ENCODE measurements at places on chromosomes 13 and 19. TPM values are rescaled to one million over a fixed set of nuclear protein-coding genes. Genes with fewer than 3 reads are reported as not detected.
A peak's percentile ranks its signal among the peaks of the same experiment; 100 is the strongest.

Gene A1BG
- total RNA-seq: 33.2 TPM

Gene DPF1
- 0.99 TPM for total RNA-seq

Gene LIM2
- total RNA-seq: 2.0 TPM

Gene NLRP11
- not detected for total RNA-seq

Gene JSRP1
- 1.6 TPM for total RNA-seq

GRCh38 chr13:25806264-25806974 lies 245.4 kb downstream of the SHISA2 start:
- H3K27me3 ChIP-seq: peaks cover 18% of the 10 kb centered on the region
- H3K36me3 ChIP-seq: peaks cover 3% of the 10 kb centered on the region
- H3K27ac ChIP-seq: no peak overlapping the region
- H3K4me1 ChIP-seq: peaks cover 9% of the 10 kb centered on the region
- no peak overlapping the region for H3K4me3 ChIP-seq
- DNase-seq: no peak

- no peak overlapping the region for H3K4me3 ChIP-seq
- no peaks in the 10 kb centered on the region for H3K27me3 ChIP-seq
- no peak for DNase-seq
- H3K4me1 ChIP-seq: peaks cover 6% of the 10 kb centered on the region
- H3K36me3 ChIP-seq: no peaks in the 10 kb centered on the region
Measured at GRCh38 chr19:35136231-35136630, 1.4 kb upstream of the LGI4 start.

DNA sequence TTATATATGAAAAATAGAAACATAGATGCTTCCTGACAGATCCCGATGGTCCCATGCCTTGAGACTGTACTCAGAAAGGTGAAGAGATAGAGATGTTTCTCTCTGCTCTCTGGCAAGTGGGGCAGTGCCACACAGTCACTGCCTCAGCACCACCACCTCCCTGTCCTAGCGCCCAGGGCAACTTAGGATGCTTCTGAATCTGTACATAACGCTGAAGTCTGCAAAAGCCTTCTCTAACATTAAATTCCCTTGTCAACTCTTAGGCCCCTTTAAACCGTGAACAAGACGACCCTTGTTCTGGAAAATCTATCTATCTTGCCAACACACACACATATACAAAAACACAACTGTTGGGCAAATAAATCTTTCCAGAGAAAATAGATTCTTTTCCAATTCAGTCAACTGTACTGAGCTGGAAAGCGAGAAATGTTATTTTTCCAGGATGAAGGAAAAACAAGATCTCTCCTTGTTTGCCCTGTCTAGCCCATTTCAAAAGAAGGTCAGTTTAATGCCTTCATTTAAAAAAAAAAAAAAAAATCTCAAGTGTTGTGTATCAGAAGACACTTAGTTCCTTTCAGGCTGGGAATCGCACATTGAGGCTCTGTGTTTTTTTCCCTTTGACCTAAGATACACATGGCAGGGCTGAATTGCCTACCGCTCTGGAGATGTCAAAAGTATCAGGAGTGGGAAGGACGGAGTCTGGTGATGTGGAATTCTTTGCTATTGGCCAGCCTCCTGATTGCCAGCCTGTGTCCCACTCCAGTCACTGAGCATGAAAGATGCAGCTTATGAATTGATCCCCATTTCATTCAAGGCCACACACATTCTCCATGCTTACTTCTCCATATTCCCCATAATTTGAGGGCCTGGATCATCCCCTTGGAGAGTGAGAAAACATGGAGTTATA lies 241.4 kb downstream of the LACC1 start:
- H3K36me3 ChIP-seq: no peaks in the 10 kb centered on the region
- H3K27me3 ChIP-seq: no peaks in the 10 kb centered on the region
- H3K4me1 ChIP-seq: no peaks in the 10 kb centered on the region
- no peak overlapping the region for H3K27ac ChIP-seq

GRCh38 chr13:49421391-49421790 lies 22.5 kb downstream of the CAB39L start:
- no peaks in the 10 kb centered on the region for H3K36me3 ChIP-seq
- H3K4me3 ChIP-seq: no peak overlapping the region
- no peaks in the 10 kb centered on the region for H3K4me1 ChIP-seq
- peak; percentile 24 for DNase-seq

- H3K4me3 ChIP-seq: peak overlapping the region; percentile 65
- no peak overlapping the region for H3K27ac ChIP-seq
- no peaks in the 10 kb centered on the region for H3K36me3 ChIP-seq
- no peak for DNase-seq
Measured at GRCh38 chr19:1471010-1471514, 8.0 kb downstream of the C19orf25 start.

GRCh38 chr19:13120817-13121216 lies 2.8 kb downstream of the NACC1 start:
- no peaks in the 10 kb centered on the region for H3K27me3 ChIP-seq
- peaks cover 3% of the 10 kb centered on the region for H3K36me3 ChIP-seq
- peaks cover 47% of the 10 kb centered on the region for H3K4me1 ChIP-seq
- H3K27ac ChIP-seq: peak overlapping the region; percentile 76
- H3K4me3 ChIP-seq: peak overlapping the region; percentile 84
- DNase-seq: no peak

DNA sequence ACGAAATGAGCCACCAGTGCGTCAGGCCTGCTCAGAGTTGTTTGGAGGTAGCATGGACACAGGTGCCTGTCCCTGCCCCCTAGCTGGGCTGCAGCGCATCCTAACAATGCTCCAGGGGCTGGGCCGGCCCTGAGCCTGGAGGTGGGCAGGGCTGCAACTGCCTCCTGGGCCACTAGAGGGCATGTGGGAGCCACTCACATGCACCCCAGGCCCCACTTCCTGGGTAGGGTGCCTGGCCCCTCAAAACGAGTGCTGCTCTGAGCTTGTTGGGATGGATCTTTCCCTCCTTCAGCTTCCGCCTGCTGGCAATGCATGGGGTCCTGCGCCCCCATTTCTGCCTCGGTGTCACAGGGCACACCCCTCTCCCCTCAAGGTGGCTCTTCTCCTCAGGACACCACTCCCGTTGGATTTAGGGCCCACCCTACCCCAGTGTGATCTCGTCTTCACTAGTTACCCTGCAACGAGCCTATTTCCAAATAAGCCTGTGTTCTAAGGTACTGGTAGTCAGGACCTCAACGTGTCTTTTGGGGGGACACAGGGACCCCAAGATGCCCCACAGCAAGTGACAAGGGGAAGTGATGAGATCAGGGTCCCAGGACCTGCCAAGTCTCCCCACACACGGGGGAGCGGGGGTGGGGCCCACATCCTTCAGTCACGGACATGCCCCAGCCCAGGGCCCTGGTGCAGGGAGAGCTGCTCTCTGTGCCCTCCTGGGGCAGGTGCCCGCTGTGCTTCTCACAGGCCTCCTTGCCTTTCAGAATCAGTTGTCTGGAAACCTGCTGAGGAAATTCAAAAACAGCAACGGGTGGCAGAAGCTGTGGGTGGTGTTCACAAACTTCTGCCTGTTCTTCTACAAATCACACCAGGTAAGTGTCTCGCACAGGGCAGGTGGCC lies 131.3 kb downstream of the STK24 start:
- H3K36me3 ChIP-seq: no peaks in the 10 kb centered on the region
- H3K27me3 ChIP-seq: no peaks in the 10 kb centered on the region
- H3K4me3 ChIP-seq: peak overlapping the region; percentile 9
- no peak overlapping the region for H3K27ac ChIP-seq
- peak; percentile 86 for DNase-seq

All from activated T-cell treated with anti-CD3 and anti-CD28 coated beads, Interleukin-2, amount 50 U/mL, for 72 hours (primary cell).